ENCODE measurements at places on chromosomes 7 and 10. TPM values are rescaled to one million over a fixed set of nuclear protein-coding genes. Genes with fewer than 3 reads are reported as not detected.

DNA sequence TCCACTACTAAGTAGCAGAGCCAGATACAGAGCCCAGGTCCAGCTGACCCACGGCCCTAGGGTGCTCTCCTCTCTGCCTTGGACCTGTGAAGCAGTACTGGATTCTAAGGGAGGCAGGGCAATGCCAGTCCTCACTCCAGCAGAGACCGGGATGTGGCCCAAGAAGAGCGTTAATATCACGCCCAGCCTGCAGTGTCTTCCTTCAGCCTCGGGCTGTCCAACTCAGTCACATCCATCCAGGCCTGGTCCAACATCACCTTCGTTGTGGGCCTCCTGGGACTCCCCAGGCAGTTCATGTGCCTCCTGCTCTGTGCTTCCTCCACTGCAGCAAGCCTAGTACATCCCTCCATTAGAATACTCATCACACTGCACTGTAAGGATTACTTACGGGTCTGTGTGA lies 114.5 kb downstream of the GRID1 start:
- no peak for DNase-seq

DNA sequence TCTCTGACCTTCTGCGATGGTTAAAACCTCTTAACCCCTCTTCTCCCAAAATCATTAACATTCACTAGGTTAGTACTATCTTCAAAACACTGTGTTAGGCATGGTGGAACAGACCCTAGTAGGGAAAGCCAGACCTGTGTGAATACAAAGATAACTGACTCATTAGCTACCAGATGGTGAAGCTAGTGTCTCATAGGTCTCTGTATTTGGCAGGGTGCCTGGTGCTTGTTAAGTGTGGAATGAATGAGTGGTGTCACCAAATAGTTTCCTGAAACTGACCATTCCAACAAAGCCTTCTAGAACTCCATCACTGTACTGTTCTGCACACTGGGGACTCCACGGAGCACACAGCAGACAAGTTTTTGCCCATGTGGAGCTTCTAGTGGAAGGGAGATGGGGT lies 27.7 kb upstream of the TM9SF3 start:
- peak; percentile 69 for DNase-seq

DNA sequence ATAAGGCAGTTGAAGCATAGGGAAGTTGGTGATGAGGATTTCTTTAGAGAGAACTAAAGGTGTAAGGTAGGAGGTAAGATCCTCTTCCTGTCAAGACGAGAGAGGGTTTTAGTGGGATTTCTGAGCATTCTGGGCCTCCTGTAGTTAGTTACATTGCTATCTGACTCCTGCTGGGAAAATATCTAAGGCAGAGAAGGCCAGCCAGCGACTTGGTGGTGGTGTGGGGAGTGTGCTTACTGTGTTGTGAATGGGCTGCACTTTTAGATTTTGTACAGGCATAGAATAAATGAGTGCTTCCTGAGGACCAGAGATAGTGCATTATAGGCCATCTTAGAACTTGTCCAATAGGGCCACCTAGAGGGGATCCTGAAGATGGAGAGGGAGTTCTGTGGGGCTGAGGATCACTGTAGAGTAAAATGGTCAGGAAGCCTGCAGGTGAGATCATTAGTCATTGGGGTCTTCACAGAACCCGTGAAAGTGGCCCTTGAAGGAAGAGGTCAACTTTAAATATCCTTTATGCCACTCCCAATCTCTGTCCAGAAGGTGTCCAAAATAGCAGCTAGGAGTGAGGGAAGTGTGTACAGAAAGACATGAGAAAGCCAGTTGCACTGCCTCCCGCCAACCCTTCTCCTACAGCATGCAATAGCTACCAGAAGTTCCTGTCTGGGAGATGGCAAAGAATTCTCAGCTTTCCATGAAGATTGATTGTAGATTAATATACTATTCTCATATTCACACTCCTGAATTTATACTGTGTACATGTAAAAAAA lies 266.6 kb downstream of the POLR1F start:
- no peak for DNase-seq

DNA sequence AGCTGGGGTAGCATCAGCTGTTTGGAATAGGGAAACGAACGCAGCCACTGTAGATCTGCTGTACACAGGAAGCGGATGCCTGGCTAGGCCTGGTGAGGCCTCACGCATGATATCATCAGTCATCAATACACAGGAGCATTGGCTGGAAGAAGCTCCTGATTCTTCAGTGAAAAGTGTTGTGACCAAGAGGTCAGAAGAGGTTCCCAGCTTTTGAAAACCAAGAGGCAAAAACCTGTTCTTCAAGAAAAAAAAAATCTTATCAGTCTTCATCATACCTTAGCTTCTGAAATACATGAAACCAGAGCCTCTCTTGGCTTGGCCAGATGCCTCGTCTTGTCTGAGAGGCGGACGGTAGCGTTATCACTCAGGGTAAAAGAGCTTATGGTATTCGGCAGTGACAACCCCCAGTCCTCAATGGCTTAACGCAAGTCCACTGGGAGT lies 139.3 kb upstream of the TCF7L2 start:
- DNase-seq, result no peak

DNA sequence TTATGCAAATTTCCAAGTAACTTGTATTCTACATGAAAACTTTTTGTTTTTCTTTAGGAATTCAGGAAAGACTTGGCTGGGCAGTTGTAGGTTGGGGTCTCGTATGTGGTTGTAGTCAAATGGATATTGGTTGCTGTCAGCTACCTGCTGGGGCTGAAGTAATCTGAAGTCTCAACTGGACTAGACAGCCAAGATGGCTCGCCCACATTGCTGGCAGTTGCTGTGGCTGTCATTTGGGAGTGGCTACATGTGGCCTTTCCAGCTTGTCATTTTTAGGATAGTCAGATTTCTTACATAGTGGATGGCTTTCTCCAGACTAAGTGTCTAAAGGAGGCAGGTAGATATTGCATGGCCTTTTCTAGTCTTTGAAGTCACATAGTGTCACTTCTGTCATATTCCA lies 32.6 kb downstream of the EXOC6 start:
- no peak for DNase-seq

- DNase-seq, result no peak
Measured at GRCh38 chr10:119090968-119091367, 10.4 kb upstream of the EIF3A start.

DNA sequence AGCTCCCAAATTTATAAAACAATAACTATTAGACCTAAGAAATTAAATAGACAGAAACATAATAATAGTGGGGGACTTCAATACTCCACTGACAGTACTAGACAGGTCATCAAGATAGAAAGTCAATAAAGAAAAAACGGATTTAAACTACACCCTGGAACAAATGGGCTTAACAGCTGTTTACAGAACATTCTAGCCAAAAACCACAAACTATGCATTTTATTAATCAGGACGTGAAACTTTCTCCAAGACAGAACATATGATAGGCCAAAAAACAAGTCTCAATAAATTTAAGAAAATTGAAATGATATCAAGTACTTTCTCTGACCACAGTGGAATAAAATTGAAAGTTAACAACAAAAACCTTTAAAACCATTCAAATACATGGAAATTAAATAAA lies 46.4 kb downstream of the ZNF680 start:
- no peak for DNase-seq

DNA sequence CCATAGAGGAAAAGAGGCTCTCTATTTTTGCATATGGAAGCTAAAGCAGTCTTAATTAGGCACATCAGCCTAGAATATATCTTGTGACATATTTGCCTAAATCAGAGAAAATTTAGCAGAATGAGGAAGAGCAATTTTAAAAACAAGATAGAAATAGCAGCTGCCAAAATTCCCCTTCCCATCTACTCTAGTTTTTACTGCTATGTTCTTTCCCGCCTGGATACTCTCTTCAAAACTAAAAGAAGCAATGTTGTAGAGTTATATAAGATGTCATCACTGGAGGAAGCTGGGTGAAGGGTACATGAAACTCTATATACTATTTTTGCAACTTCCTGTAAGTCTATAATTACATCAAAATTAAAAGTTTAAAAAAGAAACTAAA lies 87.0 kb downstream of the ARMH3 start:
- DNase-seq, result no peak

DNA sequence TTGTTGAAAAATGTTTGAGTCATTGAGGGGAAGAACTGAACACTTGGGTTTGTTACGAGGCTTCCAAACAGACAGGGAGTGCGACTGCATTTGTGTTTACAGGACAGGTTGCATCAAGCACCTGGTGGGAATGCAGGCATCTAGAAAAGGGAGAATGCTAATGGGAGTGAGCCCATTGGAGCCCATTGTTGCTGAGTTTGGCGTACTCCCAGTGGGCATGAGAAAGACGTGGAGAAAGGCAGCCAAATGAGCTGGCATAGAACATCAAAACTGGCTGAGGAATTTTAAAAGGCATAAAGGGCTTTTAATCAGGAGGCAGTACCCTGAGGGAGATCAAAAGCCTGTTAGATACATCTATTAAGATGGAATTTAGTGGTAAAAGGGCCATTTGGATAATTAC lies 171.6 kb upstream of the NPSR1 start:
- no peak for DNase-seq

- DNase-seq, result no peak
Measured at GRCh38 chr7:27793780-27794179, 53.8 kb downstream of the TAX1BP1 start.

DNA sequence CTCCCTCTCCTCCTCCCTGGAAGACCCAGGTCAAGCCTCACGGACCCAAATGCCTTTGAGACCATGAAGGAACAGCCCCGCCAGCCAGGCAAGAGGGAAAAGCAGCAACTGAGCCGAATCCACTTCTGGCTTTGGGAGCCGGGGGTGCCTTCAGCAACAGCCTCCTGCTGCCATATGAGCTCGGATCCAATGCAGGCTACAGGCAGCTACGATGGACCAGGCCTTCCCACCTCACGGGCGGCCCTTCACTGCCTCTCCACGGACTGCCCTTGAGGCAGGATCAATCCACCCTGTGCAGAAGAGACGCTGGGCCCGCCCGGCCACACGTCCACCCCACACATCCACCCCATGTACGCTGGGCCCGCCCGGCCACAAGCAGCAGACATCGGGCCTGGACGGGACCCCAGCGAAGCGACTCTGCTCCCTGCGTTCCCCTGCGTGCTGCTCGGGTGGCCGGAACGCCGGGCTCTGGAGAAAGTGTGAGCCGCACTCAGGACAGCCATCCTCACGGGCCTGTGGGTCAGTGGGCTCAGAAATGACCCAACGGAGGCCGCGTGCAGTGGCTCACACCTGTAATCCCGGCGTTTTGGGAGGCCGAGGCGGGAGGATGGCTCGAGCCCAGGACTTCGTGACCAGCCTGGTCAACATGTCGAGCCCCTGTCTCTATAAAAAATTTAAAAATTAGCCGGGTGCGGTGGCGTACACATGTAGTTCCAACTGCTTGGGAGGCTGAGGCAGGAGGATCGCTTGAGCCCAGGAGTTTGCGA lies 82.0 kb downstream of the FOXL3 start:
- DNase-seq, result no peak

GRCh38 chr10:88063861-88064557 lies 200.6 kb downstream of the PTEN start:
- no peak for DNase-seq

DNA sequence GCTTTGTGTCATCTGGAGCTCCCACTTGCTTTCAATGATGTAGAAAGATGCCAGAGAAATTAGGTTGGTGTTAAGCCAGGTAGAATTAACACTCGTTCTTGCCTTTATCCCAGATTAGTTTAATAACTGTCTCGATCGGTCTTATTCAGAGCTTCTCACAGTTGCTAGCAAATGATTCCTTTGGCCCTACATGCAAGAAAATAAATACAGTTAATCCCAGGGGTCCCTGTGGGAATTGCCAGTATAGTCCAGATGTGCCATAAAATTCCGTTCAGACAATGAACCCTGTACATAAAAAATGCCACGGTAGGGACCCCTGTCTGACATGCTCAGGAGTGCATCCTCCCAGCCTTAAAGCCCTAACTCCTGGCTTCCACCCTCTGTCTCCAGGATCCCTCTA lies 207.5 kb downstream of the ARHGAP12 start:
- no peak for DNase-seq

DNA sequence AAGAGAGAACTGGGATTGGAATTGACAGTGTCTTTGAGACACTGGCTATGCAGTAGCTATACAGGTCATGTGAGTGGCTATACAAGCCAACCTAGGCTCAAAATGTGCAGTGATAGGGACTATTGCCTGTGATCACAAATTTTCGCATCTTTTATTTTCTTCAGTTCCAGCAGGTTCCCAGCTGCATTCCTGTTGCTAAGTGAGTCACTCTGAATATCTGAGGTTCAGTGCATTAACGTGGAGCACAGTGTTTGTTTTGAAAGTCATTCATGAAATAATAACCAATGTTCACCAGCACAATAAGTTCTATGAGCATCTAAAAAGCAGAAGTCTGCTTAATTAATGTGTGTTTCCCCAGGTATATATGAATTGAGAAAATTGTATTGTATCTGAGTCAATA lies 1236.0 kb upstream of the CELF2 start:
- DNase-seq, result no peak

- DNase-seq, result no peak
Measured at GRCh38 chr7:134200970-134201369, 73.8 kb downstream of the LRGUK start.

DNA sequence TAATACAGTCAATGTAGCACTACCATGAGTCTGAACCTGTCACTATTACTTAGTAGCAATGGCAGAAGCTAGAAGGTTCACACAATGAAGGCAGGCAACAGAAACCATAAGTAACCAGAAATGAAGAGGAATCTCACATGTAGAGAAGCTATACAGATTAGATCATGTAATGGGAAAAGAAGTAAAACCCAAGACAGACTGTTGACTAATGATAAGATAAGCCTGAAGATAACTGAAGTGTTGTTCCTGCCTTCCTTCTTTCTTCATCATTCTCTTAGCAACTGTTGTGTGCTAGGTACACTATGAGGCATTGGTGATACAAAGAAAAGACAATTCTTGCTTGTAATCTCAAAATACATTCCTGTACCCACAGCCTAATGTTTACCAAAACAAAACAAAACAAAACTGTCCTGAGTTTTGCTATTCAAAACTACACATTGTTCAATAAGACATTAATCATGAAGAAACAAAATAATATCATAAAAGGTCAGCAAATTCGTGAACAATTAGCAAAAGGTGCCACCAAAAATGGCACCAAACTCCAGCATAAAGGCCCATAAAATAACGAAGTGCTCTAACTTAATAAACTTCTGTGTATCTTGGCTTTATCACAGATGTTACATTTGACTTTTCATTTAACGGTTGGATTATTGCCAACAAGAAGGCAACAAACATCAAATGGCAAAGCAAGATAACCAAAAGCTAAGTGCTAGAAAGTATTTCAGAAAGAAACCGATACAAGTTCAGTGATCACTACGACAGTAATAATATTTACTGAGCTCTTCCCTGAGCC lies 27.1 kb downstream of the ZNF800 start:
- DNase-seq, result no peak

DNA sequence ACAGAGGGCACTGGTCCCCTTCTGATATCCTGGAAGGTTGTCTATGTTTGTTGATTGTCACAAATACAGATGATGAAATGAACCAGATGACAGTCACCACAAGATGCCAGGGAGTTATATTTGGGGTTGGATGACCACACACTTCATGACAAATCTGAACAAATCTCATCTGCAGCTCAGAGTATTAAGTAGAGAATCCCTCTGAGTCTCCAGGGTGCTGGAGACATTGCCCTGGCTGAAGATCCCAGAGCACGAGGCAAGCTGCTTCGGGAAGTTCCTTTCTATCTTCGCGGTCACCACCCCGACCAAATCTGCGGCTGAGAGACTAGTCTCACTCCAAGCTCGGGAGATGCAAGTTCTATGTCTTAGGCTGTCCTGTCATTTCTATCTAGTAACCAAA lies 9.0 kb downstream of the DENND2A start:
- DNase-seq, result no peak

The PDE6C gene
- total RNA-seq, result not detected

The ANKRD61 gene
- total RNA-seq, result 0.14 TPM

The MUC3A gene
- not detected for total RNA-seq

The SLC26A4 gene
- total RNA-seq, result 8.0 TPM

The NAT16 gene
- not detected for total RNA-seq

The GPR141 gene
- total RNA-seq, result not detected

The GJD4 gene
- total RNA-seq, result not detected

The CLEC5A gene
- total RNA-seq, result not detected

The LRRC18 gene
- total RNA-seq, result not detected

The PTPRN2 gene
- 2.1 TPM for total RNA-seq

Data from dermis blood vessel endothelial cell (primary cell).